ENCODE measurements at places on chromosomes 5 and 9.
A peak's percentile ranks its signal among the peaks of the same experiment; 100 is the strongest.

DNA sequence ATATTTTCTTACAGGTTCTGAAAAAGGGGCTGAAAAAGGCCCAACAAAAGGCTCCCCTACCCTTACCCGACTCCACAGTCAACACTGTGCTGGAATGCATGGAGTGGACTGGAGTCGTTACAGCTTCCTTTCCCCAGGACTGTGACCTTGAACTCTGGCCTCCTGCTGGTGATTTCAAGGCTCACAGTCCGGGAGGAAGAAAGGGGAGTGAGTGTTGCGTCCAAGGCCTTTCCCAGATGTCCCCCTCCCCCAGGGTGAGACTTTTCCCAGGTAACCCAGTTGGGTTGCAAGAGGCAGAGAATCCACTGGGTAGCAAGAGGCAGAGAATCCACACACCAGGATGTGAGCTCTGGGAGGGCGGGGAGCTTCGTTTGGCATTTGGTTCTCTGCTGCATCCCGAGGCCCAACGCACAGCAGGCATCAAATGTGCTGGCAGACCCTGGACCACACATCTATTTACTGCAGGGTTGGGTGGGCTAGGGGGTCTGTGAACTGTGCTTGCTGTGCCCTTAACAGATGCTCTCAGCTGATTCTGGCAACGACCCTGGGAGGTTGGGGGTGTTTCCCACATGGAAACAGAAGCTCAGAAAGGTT lies 37.5 kb downstream of the FABP6 start:
- DNase-seq = no peak

DNA sequence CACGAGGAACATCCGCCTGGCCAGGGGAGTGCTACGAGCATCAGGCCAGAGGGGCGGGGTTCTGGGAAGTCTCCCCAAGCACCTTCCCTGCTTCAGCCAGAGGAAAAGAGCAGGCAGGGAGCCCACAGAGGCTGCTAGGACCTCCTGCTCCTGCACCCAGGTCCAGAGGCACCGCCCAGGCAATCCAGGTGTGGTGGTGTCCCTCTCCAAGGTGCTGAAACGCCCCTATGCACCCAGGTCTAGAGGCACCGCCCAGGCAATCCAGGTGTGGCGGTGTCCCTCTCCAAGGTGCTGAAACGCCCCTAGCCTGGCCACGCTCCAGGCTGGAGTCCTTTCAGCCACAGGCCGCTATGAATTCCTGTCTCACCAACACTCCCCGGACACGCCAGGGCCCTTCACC lies 10.7 kb upstream of the UBAC1 start:
- peak; percentile 93 for DNase-seq

GRCh38 chr9:6811436-6811835 lies 53.7 kb downstream of the KDM4C start:
- DNase-seq = no peak

DNA sequence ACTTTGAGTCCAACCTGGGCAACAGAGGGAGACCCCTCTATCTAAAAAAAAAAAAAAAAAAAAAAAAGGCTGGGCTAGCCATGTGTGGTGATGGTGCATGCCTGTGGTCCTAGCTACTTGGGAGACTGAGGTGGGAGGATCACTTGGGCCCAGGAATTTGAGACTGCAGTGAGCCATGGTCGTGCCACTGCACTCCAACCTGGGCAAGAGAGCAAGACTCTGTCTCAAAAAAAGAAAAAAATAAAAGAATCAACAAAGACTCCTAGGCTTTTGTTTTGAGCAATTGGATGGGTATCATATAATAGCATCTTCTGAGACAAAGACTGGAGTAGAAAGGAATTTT lies 481.7 kb upstream of the PAPPA start:
- DNase-seq = no peak

- no peak for DNase-seq
Observed at GRCh38 chr5:56215019-56215830, 17.9 kb downstream of the ANKRD55 start.

- no peak for DNase-seq
Observed at GRCh38 chr5:58482536-58482935, 8.7 kb upstream of the GAPT start.

GRCh38 chr5:101663543-101663942 lies 632.5 kb downstream of the SLCO4C1 start:
- DNase-seq = no peak

GRCh38 chr5:3310541-3311261 lies 284.9 kb upstream of the IRX1 start:
- DNase-seq = peak; percentile 71

GRCh38 chr9:20848490-20848889 lies 164.4 kb downstream of the FOCAD start:
- DNase-seq = no peak

DNA sequence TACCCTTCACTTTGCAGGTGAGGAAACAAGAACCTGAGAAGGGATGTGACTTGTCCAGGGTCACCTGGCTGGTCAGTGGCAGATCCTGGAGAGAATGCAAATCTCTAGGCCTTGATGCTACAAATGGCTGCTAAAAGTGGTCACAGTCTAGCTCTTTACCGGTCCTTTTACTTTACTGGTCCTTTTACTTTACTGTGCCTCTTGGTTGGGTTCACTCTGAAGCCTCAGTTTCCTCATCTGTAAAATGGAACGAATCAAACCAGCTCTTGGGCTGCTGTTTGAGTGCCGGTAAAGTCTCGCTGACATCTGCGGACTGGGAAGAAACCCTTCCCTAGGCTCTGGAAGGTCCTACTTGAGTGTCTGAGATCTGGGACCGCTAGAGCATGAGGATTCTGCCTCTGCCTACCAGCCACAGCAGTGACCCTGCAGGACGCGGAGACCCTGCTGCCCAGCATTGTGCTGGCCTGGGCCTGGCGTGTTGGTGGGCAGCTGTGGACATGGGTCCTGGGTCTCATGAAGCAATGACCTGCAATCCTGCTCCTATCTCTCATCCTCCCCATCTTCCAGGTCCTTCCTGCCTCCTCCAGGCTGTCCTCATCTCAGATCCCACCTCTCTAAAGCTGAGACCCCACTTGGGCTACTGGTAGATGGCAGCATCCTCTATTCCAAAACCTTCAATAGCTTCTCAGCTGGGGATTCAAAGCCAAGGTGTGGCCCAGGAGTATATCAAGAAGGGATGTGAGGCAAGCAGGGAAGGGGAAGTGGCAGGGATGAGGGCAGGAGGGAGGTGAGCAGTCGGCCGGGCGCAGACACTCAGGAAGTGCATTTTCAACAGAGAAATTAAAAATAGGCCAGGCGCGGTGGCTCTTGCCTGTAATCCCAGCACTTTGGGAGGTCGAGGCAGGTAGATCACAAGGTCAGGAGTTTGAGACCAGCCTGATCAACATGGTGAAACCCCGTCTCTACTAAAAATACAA lies 13.3 kb downstream of the CORO2A start:
- no peak for DNase-seq

DNA sequence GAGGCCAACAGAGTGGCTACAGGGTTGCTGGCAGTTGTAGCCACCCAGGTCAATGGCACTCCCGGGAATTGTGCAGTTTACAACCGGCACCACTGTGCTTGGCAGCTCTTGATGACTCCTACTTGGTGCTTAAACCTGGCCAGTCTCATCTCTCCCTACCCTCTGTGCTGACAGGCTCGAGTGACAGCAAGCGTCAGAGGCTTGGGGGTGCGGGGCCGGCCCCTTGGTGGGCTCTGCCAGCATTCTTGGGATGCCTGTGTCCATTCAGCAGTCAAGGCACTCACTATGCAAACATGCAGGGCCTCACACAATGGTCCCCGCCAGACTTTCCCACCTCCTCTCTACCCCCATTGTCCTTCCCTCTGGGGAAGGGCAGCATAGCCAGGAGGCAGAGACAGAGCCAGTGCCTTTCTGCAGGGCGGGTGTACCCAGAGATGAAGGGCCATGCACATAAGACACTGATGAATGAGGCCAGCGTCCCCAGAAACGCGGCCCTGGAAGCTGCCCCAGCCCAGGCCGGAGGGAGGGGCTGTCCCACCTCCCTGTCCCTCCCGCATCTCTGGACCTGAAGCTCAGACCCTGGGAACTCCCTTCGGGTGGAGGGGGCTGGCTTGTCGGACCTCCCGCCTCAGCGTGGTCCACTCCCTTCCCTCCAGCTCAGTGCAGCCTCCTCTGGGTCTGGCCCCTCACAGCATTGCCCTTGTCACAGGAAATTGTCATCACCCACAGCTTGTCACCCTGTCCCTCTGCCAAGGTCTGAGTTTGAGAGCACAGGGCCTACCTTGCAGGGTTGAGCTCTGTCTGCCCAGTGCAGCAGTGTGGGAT lies 26.4 kb upstream of the NOTCH1 start:
- no peak for DNase-seq

GRCh38 chr9:132994410-132995120 lies 16.1 kb downstream of the GFI1B start:
- peak; percentile 48 for DNase-seq

- peak; percentile 22 for DNase-seq
Observed at GRCh38 chr9:138115506-138115905, 237.9 kb downstream of the CACNA1B start.

DNA sequence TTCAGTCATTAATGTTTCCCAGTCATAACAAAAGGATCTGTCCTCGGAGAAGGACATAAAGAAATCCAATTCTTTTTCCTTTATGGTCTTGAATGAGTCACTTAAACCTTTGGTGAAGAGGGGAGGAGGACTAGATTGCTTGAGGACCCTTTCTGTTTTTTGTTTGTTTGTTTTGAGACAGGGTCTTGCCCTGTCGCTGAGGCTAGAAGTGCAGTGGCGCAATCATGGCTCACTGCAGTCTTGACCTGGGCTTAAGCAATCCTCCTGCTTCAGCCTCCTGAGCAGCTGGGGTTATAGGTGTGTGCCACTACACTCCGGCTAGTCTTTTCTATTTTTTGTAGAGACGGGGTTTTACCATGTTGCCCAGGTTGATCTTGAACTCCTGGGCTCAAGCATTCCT lies 12.3 kb downstream of the TIGD6 start:
- no peak for DNase-seq

DNA sequence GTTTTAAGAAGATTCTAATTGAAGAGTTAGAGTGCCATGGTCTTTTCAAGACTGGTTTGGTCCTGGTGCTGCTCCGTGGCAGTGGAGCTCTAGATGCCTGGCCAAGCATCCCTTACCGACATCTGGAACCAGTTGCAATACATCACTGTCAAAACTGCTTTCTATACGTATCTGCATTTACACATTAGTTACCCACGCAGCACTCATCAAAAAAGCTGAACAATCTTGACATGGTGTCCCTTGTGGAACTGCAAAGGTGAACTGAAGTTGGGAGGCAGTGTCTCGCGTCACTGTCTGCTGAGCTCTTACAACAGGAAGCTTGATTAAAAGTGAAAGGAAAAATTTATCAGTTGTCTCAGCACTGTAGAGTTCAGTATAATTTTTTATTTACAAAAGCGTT lies 82.6 kb downstream of the PBX3 start:
- DNase-seq = peak; percentile 68

- no peak for DNase-seq
Observed at GRCh38 chr9:38388283-38389223, 3.9 kb upstream of the ALDH1B1 start.
